ENCODE measurements at places on chromosomes 7 and 10.

- DNase-seq = no peak
These were observed 160.8 kb upstream of the WNT16 start for GRCh38 chr7:121167971-121168370.

DNA sequence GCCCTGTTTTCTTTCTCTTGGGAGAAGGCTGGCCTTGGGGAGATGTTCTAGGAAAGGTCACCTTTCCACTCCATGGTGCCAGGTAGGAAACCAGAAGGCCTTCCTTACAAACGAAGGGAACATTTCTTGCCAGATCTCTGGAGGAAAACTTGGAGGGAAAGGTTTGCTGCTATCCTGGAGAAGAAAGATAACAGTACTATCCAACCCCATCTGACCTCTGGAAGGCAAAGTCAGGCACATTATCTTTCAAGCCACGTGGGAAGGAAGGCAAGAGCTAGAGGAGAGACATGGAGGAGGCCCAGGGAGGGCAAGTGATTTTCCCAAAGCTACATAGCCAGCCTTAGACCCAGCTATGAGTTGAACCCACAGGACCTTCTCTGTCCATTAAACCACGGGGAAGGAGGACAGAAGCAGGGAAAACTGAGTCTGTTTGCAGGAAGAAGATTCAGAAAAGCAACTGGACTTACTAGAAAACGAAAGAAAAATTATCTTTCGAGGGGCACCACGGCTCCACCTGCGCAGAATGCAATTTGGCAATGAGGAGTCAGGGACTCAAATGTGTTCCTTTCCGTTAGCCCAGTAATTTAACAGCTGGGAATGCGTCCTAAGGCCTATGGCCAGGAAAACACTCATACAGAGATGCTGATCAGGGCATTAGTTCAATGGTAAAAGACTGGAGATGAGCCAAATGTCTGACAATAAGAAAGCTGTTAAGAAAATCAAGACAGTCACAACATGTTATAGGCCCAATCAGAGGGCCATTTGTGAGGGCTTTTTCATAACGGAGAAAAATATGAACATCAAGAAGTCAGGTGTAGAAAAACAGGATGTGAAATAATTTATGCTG, 32.0 kb upstream of the PSAP start:
- DNase-seq = no peak

- no peak for DNase-seq
These were observed 39.5 kb upstream of the DPYSL4 start for GRCh38 chr10:132146941-132147915.

DNA sequence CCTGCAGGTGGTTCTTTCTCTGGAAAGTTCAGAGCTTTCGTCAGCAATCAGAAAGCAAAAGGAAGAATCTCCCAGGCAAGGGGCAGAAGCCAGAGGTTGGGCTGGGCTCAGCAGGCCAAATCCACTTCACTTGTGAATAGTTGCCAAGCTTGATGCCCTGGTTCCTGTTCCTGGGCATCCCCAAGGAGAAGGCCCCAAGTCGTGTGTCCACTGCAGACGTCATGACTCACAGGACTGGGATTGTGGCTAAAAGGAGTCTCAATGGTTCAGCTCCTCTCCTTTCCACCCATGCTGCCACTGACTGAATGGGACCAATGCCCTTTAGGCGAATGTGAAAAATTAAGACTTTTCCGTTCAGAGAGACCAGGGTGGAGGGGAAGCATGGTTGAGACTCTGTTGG, 38.6 kb upstream of the TRIM8 start:
- DNase-seq = no peak

DNA sequence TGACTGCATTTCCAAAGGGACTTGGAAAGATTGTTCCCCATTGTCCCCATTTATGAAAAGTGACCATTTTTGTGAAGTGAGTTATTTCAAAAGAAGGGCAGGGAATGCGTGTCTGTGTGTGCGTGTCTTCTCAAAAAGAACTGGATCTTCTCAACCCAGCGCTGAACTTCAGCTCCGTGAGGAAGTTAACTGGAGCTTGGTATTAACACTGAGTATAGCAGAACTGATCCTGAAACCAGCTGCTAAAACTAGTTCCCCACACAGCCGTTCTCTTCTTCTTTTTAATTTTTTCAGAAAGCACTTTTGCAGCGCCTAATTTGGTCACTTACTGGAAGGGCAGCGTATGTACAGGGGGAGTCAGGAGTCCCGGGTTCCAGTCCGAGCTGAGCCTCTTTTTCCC, 45.8 kb upstream of the PLEKHA1 start:
- DNase-seq = no peak

GRCh38 chr7:108143658-108144420, 13.7 kb upstream of the LAMB4 start:
- no peak for DNase-seq

DNA sequence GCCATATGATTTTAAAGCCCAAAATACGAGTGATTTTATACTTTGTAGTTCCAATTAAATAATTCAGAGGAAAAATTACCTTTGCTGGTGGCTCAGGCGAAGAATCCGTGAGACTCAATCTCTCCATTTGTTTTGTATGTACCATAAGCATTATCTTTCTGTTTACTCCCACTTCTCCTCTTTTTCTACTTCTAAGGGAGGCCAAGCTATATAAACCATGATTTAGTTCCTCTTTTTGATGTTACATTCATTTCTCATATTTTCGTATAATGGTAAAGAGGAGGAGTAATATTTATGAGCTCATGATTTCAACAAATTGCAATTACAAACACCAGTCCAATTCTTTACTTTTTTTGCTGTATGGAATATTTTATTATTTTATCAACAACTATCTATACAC, 50.6 kb upstream of the TES start:
- no peak for DNase-seq

- no peak for DNase-seq
These were observed 770.6 kb downstream of the CCSER2 start for GRCh38 chr10:85098835-85099521.

GRCh38 chr10:44404741-44405437, 20.0 kb upstream of the CXCL12 start:
- no peak for DNase-seq

DNA sequence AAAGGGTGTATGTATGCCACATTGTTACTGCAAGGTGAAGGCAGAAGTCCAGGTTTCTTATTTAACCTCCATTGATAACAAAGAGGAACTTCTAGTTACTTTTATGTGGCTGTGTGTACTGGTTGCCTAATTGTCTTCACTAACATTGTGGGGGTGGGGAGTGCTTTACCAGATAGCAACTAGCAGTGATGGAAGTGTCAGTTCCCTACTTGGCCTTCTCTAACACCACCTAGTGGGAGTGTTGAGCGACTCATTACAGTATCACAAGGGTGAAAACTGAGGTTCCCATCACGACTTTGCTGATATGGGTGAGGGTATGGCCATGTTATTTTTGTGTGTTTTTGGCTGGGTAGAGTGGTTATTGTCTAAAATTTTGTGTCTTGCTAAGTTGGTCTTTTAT, 274.4 kb downstream of the THSD7A start:
- no peak for DNase-seq

- DNase-seq = no peak
These were observed 61.2 kb downstream of the ICA1 start for GRCh38 chr7:8200717-8201116.

DNA sequence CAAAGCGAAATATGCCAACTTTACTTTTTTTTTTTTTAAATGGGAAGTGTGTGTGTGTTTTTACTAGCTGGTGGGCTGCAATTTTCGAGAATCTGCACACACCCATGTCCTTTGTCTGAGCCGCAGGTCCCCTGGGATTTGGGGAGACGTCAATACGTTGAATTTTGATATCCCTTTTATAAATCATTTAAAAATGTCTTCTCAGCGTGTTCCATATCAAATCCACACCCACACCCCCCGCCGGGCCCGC, 404 bp upstream of the FMC1 start:
- DNase-seq = no peak

DNA sequence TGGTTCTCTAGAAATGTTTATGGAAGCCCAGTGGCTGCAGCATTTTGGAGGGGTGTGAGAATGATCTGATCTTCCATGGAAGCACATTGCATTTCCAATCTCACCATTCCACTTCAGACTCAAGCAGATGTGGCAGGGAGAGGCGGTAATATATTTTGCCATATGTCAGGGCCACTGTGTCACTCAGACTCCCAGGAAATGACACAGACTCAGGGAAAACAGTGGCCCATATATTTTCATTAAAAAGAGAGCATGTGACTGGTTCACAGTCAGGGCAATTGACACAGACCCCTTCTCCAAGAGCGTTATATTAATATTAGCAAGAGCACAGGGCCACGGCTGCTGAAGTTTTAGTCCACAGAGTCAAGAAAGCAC, 149.3 kb upstream of the NRP1 start:
- DNase-seq = no peak

DNA sequence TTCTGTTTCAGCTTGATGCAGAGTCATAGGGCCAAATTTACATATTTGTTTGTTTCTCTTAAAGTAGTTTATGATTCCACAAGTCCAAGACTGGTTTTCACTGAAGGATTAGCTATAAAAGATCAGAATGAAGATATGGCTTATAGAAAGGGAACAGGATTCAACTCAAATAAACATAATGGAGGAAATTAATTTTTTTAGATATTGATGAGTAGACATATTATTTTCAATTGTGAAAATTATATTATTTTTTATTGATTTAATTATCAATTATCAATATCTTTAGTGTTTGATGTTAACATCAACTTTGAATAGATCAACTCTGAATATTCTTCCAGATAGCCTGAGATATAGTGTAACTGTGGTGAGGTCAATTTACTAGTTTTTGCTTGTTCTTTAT, 68.1 kb downstream of the VTI1A start:
- no peak for DNase-seq

DNA sequence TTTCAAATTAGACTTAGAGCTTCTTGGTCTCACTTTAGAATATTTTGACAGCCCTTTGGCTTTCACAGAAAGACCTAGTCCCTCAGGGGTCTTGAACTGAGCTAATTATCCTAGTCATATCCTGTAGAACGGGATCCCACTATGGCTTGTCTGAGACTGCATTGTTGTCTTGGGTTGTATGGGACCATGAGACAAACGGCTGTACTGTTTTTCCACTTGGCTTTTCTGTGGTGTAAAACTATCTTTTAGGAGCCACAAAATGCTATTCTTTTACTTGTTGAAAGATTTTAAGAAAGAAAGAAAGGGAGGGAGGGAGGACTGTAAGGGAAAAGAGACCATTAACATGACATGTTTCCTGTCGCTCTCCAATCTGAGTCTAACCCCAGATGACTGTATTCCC, 432.5 kb downstream of the AUTS2 start:
- DNase-seq = no peak

- DNase-seq = no peak
These were observed 588.6 kb downstream of the NRG3 start for GRCh38 chr10:82463614-82464013.

DNA sequence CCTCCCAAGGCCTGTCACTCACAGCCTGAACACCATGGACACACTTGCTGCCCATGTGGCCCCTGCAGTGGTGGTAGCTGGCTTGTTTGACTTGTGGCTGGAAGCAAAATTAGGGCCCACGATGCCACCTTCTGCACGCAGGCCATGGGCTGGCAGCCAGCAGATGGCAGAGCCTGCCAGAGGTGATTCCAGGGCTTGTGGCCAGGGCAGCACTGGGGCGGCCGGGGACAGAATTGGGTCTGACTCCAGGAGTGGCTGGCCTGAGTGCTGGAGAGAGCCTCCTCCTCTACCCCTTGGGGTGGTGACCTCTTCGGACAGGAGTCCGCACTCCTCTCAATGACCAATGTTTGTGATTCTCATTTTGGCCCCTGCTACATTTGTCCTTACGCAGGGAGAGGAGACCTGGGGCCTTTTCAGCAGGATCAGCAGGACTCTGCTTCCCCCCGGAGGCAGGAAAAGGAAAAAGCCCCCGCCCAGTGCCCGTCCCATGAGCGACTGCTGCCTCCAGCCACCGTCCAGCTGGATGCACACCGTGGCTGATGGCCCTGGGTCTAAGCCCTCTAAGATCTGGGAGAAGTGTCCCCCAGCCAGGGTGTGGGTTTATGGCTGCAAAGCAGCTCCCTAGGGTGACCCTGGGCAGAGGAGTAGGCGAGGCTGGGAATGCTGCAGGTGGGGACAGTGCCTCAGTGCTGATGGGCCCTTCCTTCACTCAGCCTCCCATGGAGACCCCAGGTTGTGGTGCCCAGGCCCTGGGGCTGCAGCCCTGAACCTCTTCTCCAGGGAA, 26.5 kb downstream of the DNAJB12 start:
- peak; percentile 81 for DNase-seq

DNA sequence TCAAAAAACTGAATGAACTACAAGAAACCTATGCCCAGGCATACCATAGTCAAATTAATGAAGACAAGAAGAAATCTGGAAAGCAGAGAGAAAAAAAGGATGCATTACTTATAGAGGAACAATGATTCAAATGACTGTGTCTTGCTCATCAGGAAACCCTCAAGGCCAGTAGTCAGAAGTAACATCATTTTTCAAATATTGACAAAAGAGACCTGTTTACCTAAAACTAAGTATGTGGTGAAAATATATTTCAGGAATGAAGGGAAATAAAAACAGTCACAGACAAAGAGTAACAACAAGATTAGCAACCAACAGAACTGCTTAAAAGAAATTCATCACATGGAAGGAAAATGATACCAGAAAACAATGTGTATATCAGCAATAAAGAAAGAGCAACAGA, 128.4 kb downstream of the ALOX5 start:
- DNase-seq = no peak

DNA sequence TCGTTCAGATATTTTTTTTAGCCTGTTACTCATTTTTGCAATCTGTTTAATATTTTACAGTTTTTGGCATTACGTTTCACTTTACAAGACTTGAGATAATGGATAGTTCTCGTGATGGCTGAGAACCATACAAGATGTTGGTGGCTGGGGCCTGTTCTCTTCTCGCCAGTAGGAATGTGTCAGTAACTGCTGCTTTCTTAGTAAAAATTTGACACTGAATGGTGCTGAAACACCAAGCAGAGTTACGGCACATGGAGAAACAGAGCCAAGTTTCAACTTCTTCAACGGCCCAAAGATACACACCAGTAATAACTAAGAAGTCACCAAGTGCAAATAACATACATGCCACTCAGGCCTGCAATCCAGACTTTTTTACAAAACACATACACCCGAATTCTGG, 130.4 kb downstream of the NRP1 start:
- no peak for DNase-seq

DNA sequence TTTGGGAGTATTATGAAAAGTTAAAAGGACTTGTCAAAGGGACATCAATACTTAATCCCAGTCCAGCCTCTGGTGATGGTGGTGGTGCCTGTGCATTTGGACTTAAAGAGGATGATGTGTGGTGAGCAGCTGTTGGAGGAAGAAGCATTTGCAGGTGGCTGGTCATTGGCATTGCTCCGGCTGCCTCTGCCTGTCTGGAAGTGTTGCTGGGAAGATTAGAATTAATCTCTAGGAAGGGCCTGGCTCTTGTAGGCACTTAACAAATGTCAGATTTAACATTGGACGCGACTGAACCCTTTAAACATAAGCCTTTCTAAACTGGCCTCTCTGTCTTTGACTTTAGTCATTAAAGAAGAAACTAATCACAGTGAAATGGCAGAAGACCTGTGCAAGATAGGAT, 58.8 kb downstream of the FIGNL1 start:
- DNase-seq = no peak

GRCh38 chr10:15280462-15280861, 90.6 kb downstream of the FAM171A1 start:
- DNase-seq = no peak

All from activated CD4-positive, alpha-beta T cell treated with anti-CD3 and anti-CD28 coated beads, Interleukin-2, amount 10 ng/mL, durations not matched to agents 24 days and 14 days (primary cell).